ENCODE measurements at places on chromosomes 1 and 21.

DNA sequence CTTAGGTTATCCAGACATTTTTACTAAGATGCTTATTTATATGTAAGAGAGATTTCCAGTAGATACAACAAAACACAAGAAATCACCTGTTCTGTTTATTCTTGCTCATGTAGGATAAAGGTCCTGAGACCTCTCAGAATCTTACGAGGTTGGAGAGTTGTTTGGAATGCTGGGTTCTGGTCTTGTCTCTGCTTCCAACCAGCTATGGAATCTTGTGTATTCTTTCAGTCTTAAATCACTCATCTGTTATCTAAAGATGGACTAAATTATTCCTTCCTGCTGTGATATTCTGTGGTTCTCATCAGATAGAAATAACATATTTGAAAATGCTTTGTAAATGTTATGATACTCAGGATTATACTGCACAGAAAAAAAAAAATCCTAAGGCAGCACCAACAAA is 21.3 kb downstream of the GNAT2 start:
- no peak for DNase-seq

DNA sequence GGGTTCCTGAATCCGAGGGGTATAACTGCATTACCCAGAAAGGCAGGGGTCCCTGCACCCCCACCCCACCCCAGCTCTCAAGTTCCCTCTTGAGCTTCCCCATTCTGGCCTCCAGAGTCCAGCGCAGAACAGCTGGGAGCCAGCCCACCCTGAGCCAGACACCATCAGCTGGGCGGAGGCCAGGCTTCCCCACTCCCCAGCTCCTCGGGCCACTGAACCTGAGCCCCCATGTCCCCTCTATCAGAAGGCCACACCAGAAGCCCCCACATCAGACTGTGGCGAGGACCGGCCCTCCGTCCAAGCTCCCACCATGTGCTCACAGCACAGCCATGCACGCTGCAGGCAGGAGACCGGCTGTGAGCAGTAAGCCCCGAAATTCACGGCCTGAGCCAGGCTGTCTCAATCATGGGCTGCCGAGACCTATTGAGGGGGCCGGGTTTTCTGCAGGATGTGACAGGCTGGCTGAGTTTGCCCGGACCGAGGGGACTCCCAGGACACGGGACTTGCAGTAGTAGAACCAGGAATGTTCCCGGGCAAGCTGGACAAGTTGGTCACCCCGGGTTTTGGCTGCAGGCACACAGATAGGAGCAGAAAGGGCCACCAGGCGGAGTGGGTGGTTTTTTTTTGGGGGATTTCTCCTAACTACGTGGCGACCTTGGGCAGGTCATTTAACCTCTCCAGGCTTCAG is 25.5 kb upstream of the TNFRSF1B start:
- no peak for DNase-seq

DNA sequence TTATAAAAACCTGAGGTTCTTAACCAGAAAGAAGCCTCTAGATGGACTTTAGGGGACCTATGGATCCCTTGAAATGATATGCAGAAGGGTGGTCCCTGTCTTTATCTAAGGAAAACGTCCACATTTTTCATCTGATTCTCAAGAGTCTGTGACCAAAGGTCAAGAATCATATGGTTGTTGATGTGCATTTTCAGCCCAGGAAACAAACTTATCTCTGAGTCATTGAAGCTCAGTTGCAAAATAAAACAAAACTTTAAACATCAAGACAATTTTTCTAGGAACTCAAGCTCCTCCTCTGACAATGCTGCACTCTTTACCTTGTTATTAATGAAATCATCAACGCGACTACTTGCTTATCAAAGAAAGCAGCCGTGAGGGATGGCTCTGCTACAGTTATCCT is 83.3 kb downstream of the TIAM1 start:
- no peak for DNase-seq

DNA sequence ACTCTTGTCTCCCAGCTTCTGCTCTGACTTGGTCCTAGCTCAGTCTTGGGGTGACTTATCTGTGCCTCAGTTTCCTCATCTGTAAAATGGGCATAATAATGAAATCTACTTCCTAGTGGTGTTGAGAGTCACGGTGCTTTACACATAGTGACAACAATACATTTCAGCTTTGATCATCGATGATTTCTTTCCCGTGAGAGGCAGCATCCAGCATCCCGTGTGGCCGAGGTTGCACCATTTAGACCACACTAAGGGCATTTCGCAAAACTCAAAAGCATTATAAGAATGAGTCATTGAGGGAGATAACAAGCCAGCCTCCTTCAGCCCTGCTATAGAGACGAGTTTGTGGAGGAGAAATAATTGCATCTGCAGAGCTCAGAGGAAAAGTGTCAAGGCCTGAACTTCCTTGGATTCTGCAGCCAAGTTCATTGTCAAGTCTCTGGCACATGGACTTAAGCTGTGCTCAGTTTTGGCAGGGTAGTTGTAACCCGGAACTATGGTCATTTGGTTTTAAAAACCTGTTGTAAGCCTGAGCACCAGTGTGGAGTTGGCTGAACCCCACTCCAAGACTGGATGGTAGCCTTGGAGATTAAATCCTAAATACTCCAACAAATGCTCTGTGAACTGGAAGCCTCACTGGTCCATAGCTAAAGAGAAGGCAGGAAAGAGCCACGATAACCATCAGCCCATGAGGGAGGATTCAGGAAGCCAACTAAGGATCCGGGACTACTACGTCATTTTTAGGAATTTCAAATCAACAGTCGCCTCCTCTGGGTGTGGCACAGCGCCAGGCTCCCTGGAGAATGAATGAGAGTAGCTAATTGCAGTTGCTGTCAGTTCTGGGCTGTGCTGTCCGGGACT is 64.2 kb downstream of the TCP10L start:
- no peak for DNase-seq

DNA sequence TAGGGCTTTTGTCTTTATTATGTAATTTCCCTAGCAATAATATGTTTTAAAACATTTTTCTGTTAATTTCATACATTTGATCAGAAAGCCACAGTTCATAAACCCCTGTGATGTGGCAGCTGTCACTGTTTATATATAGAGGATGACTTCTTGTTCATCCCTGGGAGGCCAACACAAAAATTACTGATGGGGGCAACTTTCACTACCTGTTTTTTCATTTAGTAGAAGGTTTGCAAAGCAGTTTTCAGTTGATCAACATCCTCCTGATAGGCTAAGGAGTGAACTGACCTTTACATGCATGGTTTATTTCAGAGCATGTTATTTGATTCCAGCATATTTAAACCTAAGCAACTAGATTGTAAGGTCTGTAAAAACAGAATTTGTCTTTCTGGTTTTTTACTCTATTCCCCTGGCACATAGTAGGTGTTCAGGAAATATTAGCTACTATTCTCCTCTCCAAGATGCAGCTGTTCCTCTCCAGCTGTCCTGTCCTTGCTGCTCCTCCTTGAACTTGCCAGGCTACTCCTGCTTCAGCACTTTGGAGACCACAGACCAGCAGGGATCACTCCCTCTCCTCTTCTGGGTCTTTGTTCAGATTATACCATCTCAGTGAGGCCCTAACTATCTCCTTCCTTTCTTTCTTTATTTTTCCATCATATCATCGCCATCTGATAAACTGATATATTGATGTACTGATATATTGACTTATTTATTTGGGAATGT is 54.7 kb downstream of the ROR1 start:
- DNase-seq: no peak

GRCh38 chr1:92933459-92933858 is 27.8 kb downstream of the DIPK1A start:
- no peak for DNase-seq

GRCh38 chr1:224509907-224510306 is 75.3 kb upstream of the WDR26 start:
- DNase-seq: no peak

GRCh38 chr1:157956732-157957131 is 36.7 kb upstream of the KIRREL1 start:
- no peak for DNase-seq

All from stimulated activated CD4-positive, alpha-beta T cell treated with anti-CD3 and anti-CD28 coated beads, Interleukin-15, amount 100 ng/mL, for 48 hours (primary cell).